HCT116 (cell line): ENCODE measurements at places on chromosomes 3 and 15. TPM values are rescaled to one million over a fixed set of nuclear protein-coding genes. Genes with fewer than 3 reads are reported as not detected.

DNA sequence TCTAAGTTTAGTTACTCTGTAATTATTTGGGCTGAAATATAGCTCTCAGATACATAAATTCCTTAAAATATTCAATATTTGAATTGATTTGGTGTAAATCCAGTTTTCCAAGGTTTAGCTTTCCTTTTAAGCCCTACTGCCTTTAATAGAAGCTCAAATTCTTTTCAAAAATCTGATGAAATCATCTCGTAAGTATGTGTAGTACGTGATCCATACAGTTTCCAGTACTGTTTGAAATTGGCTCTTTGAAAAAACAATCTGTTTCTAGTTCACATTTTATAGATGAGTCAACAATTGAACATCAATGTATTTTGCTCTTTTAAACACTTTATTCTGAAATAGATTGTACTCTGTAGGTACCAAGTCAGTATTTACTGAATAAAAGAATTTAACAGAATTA, 84.2 kb downstream of the LRRC49 start:
- H3K27ac ChIP-seq = no peak overlapping the region
- H3K27me3 ChIP-seq = no peaks in the 10 kb centered on the region
- H3K4me1 ChIP-seq = no peaks in the 10 kb centered on the region
- no peak overlapping the region for H3K4me3 ChIP-seq

DNA sequence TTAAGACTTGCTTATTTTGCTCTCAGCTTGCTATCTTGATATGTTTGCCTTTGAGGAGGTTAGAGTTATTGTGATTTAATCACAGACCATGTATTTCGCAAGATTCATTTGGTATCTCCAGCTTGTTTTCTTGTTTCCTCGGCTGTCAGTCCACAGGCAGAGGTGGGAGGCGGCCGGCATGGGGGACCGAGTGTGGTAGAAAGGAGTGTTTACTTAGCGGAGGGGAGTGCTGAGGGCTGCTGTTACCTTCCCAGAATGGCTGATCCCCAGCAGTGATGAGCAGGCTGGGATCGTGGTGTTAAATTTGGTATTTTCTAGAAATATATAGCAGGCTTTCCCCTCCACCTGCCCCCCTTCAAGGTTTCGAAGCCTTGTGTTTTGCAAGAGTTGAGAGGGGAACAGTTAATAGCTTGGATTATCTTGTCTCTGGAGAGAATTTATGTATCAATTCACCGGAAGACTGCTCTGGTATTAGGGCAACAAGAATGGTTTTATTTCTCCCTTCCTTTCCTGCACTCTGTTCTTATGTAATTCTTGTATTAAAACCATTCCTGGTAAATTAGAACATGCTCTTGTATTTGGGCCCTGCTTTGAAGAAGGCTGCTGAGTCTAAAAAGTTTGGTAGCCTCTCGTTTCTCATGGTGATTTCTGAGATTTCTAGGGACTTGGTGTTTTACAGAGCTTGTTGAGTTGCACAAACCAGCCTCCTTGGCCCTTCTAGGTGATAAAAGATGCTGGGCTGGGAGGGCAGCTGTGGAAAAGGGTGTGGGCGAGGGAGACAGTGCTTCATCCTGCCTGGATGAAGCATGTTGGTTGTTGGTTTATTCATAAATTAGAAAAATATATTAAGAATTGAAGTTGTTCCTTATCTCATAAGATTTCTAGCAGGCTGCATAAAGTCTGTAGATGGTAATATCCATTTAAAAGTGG, 151.4 kb downstream of the IGF1R start:
- no peak overlapping the region for H3K4me3 ChIP-seq
- no peaks in the 10 kb centered on the region for H3K36me3 ChIP-seq
- H3K27me3 ChIP-seq = no peaks in the 10 kb centered on the region
- no peak for DNase-seq
- H3K27ac ChIP-seq = peak overlapping the region; percentile 91

DNA sequence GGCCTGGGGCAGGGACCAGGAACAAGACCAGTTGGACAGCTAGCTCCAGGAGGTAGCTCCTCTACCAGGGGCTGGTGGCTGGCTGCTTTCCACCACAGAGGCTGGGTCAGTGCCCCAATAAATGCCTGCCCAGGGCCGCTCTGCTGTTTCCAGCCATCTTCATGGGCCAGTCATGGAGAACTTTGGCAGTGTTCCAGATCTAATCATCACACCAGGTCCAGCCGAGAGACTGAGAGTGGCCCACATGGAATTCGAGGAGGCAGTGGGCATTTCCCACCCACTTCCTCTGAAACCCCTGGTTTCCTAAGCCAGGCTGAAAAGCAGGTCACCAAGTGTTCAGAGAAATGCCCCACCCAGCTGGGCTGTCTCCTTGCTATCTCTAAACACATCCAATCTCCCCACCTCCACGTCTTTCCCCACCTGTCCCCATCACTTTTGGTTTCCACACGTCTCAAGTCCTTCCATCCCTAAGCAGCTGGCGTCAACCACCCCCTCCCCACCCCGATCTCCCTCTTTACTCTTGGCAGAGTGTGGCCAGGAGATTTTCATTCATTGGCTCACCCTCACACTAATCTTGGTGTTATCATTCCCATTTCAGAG, 190.0 kb upstream of the LINGO1 start:
- no peaks in the 10 kb centered on the region for H3K4me1 ChIP-seq
- no peaks in the 10 kb centered on the region; the same call in 1 of the 2 replicates for H3K27me3 ChIP-seq
- no peak overlapping the region for H3K4me3 ChIP-seq
- no peak overlapping the region for H3K27ac ChIP-seq

DNA sequence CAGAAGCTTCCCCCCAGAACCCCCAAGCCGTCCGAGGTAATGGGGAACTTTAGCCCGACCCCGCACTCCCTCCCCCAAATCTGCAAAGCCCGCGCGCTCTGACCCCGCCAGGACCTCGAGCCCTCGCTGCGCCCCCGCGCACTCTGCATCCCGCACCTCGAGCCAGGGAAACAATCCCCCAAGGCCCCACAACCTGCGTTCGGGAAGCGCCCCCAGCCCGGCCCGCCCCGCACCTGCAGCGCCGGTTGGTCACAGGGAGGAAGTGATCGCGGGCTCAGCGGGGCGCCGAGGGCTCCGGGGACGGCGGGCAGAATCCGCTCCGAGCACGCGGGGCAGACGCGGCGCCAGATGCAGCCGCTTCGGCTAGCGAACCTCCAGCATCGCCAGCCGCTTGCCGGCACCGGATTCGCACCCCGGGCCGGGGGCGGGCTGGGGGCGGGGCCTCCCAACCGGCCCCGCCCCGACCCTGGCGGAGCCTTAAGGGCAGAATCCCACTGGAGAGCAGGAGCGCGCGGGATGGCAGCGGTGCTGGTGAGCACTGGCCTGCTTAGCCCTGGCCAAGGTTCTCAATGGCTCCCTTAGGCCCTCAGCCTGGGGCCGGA, at the start of gene CAMKV:
Gene CAMKV, minus strand, starts transcription at position 382 of the 602 bp plus-strand sequence. CDS start 7,518 bp downstream, outside the sequence.
- DNase-seq = no peak
- no peaks in the 10 kb centered on the region for H3K36me3 ChIP-seq
- H3K27ac ChIP-seq = no peak within 1 kb of the TSS
- H3K4me1 ChIP-seq = 0 out of 2 replicates have a peak, but pooled peaks cover 6% of the 10 kb centered on the region
- no peak within 1 kb of the TSS for H3K4me3 ChIP-seq

DNA sequence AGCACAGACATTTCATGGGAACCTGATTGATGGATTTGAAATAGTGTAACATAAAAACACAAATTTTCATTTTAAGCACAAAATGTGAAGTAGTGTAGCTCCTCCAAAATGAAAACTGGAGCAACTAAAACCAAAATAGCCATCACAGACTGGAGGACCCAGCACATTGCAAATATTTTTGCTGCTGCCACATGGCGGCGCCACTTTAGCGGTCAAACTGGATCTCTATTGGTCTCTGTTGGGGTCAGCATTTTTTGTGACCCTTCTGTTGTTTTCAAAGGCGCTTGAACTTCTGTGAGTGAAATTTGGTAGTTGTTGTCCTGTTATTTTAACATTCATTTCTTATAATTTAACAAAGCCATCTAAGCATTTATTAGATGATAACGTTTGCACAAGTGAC, 259.9 kb downstream of the IL20RB start:
- no peak overlapping the region for H3K4me3 ChIP-seq
- DNase-seq = no peak
- no peak overlapping the region for H3K27ac ChIP-seq
- no peaks in the 10 kb centered on the region; the same call in 1 of the 2 replicates for H3K27me3 ChIP-seq

DNA sequence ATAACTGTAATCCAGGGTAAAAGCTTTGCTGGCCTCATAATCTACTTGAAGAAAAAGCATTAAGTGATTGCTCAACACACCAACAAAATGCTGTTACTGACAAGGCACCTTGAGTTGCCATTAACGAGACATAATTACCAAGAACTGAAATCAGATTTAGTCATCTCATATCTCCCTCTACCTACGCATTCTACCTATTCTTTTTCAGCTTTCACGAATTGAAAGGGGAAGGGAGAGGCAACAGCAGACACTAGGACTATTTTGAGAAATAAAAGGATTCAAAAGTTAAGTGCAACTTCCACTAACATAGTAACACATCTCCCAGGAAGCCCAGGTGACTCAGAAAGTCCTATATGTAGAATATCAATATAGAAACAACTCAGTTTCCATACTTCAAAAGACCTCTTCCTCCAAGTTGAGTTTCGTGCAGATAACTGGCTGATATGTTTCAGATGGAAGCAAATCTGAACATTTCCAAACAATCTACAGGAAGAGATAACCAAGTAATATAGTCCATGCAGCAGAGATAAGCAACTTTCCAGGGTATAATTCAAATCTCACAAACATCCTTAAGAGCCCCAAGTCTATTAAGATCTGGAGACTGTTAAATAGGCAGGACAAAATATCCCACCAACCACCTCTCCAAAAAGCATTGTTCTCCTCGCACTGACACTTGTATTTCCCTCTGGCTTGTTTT, 1.9 kb downstream of the OSBPL10 start:
- H3K4me1 ChIP-seq = peaks cover 9% of the 10 kb centered on the region
- H3K4me3 ChIP-seq = no peak overlapping the region
- H3K27ac ChIP-seq = no peak overlapping the region
- H3K36me3 ChIP-seq = no peaks in the 10 kb centered on the region
- no peak for DNase-seq

DNA sequence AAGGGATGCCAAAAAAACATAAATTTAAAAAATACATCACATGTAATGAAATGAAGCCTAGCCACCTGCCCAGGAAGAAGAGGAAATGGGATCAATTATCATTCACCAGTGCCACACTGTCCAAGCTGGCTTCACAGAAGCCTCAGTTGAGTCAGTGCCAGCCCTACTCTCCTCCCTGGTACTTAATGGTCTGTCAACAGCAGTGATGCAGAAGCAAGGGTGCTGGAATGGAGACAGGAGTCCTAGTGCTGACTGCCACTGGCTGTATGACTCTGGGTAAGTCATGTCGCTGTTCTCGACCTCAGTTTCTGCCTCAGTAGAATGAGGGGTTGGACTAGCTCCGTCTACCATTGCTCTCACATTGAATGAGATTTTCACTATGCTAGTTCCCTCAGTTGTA, 78.5 kb upstream of the LARS2 start:
- no peak for DNase-seq
- no peaks in the 10 kb centered on the region for H3K4me1 ChIP-seq
- no peak overlapping the region for H3K4me3 ChIP-seq
- no peaks in the 10 kb centered on the region for H3K36me3 ChIP-seq

- H3K27ac ChIP-seq = no peak overlapping the region
- no peak overlapping the region for H3K4me3 ChIP-seq
- H3K27me3 ChIP-seq = no peaks in the 10 kb centered on the region
- no peaks in the 10 kb centered on the region for H3K4me1 ChIP-seq
- no peak for DNase-seq
Observed at GRCh38 chr3:16570113-16570512, 35.1 kb downstream of the DAZL start.

DNA sequence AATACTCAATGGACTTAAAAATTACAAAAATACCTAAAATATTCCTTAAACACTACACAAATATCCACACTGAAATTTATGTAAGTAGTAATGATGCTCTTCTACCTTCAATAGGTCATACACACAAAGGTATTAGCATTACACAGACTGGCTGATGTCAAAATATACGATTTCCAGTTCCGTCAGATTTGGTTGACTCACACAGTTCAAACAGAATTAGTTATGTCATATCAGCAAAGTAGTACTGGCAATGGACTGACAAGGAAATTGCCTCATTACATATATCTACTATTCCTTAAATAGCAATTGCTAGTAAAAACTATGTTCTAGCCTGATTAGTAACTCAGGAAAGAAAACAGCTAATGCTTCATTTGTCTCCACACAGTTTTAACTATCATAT, 70.8 kb downstream of the ADAM10 start:
- H3K36me3 ChIP-seq = no peaks in the 10 kb centered on the region
- H3K4me3 ChIP-seq = no peak overlapping the region
- DNase-seq = no peak

The PIF1 gene
- 34.9 TPM for total RNA-seq

GRCh38 chr3:132210476-132211346, 106.5 kb upstream of the ACP3 start:
- DNase-seq = peak; percentile 39
- H3K36me3 ChIP-seq = no peaks in the 10 kb centered on the region
- H3K27ac ChIP-seq = no peak overlapping the region
- no peaks in the 10 kb centered on the region for H3K4me1 ChIP-seq

The SSUH2 gene
- total RNA-seq = 0.76 TPM

DNA sequence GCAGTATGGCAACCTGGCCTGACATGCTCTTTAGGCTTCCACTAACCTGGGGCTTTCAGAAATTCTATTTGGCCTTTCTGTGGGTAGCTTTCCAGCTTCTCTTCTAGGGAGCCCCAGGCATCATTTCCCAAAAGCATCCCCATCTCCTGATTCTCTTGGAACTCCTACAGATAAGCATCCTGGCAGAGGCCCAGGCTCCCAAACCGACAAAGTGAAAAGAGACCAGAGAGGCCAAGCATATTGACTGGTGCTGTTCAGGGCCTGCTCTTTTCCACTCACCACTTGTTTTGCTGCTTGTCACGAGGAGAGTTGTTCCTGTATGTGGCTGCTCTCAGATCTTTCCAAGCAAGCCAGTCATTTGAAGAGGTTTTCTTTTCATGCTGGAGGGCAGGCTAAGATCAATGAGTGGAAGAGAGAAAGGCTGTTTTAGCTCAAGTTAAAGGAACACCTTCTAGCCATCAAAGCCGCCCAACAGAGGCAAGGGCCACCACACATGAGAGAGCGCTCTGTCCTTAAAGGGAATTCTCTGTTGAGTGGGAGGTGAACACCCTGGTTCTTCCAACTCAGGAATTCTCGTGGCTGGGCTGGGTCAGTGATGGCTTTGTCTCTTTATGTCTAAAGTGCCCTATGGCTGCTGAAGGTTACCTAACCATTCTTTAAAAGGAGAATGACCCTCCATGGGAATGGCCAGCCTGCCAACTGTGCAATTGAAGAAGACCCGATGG, 31.1 kb upstream of the NR2E3 start:
- no peaks in the 10 kb centered on the region for H3K36me3 ChIP-seq
- no peak for DNase-seq
- H3K4me1 ChIP-seq = 0 out of 2 replicates have a peak, but pooled peaks cover 3% of the 10 kb centered on the region
- H3K27me3 ChIP-seq = no peaks in the 10 kb centered on the region
- no peak overlapping the region for H3K27ac ChIP-seq
- no peak overlapping the region for H3K4me3 ChIP-seq

The LRRC34 gene
- total RNA-seq = not detected
